ENCODE measurements at places on chromosomes 2 and 18.

DNA sequence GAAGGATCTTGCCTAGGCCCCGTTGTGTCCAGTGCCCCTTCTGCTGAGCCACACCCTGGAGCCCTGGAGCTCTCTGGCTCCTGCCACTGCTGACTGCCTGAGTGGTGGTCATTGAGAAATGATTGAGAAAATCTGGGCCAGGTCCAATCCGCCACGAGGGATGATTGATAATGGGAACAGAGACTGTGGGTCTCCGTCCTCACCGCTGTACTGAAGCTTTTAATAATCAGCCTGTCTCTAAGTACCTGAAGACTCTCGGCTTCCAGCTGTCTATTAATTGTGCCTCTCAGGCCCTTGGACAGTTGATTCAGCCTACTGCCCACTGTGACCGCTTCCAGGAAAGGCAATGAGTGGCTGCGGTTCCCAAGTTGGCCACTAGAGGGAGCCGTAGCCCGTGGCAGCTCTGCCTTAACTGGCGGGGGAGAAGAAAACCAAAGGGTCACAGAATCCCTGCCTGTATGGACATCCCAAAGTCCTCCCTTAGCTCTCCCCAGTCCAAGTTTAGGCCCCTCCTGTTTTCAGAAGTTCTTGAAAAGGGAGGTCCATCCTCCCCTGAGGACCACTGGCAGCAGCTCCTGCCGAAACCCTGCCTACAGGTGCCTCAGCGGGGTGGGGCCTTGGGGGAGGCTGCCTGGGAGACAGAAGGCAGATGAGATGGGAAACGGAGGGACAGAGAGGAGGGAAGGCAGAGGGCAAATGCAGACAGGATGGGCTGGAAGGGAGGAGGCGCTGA lies 213.6 kb downstream of the TNS1 start:
- DNase-seq: peak; percentile 68

GRCh38 chr2:129460299-129461198 lies 518.9 kb upstream of the RAB6C start:
- DNase-seq: no peak

GRCh38 chr2:43838560-43839267 lies at the start of the genes ABCG5 and ABCG8:
TSS of gene ABCG5 (minus strand) at chr2:43838839. CDS start at chr2:43838679, 160 bp downstream.
TSS of gene ABCG8 (plus strand) at chr2:43838971. CDS start at chr2:43839054, 83 bp downstream.
- DNase-seq: no peak

GRCh38 chr2:223668302-223668998 lies 66.3 kb upstream of the SCG2 start:
- no peak for DNase-seq

DNA sequence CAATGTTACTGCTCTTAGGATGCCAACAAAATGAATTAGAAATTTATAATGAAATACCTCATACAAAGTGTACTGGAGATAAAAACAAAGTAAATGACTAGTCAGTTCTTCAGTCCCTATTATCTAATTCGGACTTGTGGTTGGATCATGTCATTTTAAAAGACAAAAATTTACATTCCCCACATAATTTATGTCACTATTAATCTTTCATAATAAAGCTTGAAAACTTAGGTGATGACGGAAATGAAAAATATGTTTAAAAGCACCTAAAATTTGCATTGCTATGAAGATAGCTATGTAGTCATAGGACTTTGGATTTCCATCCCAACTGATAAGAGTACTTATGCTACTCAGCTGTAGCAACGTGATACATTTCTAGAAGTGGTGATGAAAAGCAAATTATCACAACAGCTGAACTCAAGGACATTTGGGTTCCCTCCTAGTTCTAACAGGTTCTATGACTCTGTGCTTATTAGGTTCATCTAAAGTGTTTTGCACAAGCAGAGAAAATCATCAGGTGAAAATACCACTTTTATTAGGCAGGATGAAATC lies 58.4 kb downstream of the LRPPRC start:
- DNase-seq: no peak

- no peak for DNase-seq
These were observed 50.9 kb downstream of the HS1BP3 start for GRCh38 chr2:20599861-20600461.

DNA sequence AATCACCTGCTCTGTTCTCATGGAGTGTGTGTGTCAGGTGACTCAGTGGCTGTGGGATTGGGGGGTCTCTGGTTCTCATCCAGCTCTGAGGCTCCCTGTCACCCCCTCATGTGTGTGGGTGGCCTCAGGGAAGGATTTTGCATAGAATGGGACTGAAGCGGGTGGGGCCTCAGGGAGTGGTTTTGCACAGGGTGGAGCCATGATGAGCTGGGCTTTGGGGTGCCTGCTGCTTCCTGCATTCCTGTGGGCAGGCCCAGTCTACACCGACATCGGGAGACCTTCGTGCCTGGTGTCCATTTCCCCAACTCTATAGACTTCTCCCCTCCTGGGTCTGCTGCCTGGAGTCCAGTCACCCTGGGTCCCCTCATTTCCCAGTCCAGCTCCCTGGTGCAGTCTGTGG lies 59.7 kb downstream of the VAPA start:
- no peak for DNase-seq

GRCh38 chr2:152011724-152012123 lies 87.1 kb downstream of the CACNB4 start:
- DNase-seq: no peak

DNA sequence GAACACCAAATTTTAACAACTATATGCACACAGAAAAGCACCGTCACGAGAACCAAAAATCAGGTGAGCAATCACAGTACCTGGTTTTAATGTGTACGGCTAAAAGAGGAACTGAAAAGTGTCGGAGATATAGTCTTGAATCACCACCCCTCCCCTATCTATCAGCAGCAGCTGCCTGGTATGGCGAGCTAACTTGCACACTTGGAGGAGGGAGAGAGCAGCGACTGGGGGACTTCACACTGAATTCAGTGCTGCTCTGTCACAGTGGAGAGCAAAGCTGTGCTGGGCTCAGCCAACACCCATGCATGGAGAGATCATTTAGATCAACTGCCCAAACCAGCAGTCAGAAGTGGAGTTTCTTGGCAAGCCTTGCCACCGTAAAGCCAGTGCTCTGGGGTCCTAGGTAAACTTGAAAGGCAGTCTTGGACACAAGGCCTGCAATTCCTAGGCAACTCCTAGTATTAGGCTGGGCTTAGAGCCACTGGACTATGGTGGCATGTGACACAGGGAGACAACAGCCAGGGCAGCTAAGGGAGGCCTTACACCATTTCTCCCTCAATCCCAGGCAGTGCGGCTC lies 89.2 kb upstream of the CD226 start:
- DNase-seq: no peak

GRCh38 chr2:74862020-74862964 lies 28.4 kb downstream of the HK2 start:
- no peak for DNase-seq

- DNase-seq: peak; percentile 1
These were observed 25.5 kb upstream of the ALMS1 start for GRCh38 chr2:73359915-73360697.

GRCh38 chr2:159186462-159186861 lies 100.0 kb downstream of the WDSUB1 start:
- DNase-seq: no peak

GRCh38 chr2:230984393-230985220 lies 11.3 kb upstream of the SPATA3 start:
- DNase-seq: no peak

GRCh38 chr2:224957540-224958461 lies 84.5 kb downstream of the DOCK10 start:
- DNase-seq: no peak

GRCh38 chr18:56083097-56083521 lies 495.1 kb upstream of the TCF4 start:
- no peak for DNase-seq

DNA sequence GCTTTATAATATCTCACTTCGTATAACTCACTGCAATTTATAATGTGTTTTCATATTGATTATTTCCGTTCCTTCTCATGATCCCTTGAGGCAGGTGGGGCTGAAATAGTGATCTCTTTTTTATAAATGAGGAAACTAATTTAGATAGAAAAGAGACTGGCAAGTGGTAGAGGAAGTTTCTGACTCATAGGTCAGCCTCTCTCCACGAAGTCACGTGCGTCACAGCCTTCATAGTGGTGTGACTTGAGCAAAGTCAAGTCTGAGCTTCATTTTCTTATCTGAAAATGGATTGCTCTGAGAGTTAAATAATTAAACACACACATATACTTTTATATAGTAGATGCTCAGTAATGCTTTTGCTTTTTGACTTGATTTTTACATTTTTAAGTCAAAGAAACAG lies 19.9 kb downstream of the ABCG5 start:
- no peak for DNase-seq

- no peak for DNase-seq
These were observed 99.7 kb upstream of the RFX8 start for GRCh38 chr2:101574622-101575021.

DNA sequence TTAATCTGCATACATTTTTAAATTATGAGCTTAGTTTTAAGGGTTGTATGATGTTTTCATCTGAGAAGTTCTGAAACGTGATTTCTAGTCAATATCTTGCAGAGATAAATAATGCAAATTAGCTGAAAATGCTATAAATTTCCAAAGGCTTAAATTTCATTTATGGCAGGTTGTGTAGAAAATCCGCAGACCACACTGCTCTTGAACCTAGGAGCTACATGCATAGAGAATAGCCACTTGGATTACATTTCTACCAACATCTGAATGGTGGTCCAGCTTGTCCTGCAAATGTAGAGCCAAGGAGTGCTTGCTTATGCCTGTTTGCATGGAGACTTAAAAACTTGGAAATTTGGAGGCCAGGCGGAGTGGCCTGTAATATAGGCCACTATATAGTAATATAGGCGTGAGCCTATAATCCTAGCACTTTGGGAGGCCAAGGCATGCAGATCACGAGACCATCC lies 6.8 kb downstream of the MAT2A start:
- no peak for DNase-seq

DNA sequence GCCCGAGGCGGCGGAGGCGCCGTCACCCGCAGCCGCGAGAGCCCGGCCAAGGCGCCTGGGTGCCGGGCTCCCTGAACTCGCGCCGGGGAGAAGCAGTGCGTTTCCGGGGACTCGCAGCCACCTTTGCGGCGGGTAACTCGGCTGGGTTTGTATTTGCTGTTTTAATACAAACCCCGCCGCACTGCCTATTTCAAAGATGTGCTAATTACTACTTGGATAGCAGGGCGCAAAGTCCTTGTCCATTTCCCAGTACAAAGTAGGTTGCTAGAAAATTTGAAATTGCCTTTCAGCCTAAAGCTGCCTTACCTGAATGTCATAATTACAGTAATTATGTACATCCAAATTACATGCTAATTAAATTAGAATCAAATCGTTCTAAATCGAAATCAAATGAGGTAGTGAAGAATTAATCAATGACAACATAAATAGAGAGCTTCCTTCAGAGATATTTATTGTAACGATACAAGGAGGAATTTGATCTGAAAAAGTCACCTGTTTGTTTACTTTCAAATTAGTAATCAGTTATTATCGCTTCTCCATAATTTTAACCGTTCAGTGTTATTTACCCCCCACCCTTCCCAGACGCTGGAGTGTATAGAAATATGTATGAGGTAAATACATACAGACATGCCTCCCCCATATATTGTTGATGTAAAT lies 8.1 kb downstream of the SP9 start:
- DNase-seq: no peak

GRCh38 chr18:35409911-35410310 lies 32.8 kb upstream of the ZNF396 start:
- no peak for DNase-seq

DNA sequence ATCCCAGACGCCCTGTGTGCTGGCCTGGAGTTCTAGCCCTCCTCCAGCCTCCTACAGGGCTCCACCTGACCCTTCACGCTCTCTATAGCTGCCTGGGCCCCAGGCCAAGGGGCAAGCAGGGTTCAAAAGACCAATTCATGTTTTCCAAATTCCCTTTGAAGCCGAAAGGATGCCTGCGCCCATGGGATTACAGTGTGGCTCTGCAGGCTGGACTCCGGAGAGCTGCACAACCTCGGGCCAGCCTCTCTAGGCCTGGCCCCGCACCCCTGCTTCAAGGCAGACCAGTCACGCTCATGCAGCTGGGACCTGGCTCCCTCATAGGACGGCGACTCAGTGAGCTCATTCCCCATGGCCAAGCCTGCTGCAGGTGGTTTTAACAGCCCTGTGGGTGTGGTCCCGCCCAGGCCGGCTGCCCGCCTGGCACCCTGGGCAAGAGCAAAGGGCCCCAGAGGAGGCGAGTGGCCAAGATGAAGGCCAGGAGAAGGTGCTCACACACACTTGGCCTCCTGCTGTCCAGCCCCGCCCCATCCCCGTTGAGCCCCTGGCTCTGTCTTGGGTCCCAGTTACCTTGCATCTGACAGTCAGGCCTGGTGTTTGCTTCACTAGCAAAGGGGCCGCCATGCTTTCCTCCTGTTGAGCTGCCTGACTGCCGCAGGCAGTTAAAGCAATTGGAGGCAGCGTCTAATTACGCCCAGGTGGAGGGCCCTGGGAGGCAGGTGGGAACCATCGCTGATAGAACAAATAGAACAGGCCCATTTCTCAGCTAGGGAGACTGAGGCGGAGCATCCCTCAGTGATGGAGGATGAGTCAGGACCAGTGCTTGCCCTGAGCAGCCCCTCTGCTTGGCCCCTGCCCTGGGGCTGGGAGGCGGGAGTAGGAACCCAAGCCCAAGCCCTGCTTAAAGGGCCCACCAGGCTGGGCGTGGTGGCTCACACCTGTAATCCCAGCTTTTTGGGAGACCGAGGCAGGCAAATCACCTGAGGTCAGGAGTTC lies 56.9 kb downstream of the SMAD7 start:
- peak; percentile 5 for DNase-seq

- DNase-seq: no peak
These were observed 270.4 kb downstream of the LRATD1 start for GRCh38 chr2:14902953-14903352.

DNA sequence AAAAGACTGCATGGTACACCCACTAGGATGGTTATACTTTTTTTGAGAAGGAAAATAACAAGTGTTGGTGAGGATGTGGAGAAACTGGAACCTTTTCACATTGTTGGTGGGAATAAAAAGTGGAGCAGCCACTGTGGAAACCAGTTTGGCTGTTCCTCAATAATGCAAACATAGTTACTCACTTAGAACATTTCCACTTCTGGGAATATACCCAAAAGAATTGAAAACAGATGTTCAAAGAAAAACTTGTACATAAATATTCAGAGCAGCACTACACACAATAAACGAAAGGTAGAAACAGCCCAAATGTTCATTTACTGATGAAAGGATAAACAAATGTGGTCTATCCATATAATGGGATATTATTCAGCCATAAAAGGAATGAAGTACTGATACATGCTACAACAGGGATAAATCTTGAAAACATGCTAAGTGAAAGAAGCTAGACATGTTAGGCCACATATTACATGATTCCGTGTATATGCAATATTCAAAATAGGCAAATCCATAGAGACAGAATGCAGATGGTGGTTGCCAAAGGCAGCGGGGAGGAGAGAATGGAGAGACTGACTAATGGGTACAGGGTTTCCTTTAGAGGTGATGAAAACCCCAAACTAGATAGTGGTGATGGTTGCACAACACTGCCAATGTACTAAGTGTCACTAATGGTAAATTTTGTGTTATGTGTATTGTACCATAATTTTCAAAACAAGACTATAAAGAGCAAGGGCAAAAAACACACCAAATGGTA lies 20.9 kb upstream of the LMAN1 start:
- no peak for DNase-seq

GRCh38 chr2:120979921-120980320 lies 244.3 kb downstream of the GLI2 start:
- no peak for DNase-seq

- DNase-seq: no peak
These were observed 78.2 kb downstream of the TRIP12 start for GRCh38 chr2:229843613-229844012.
